ENCODE measurements at places on chromosomes 7 and 10. TPM values are rescaled to one million over a fixed set of nuclear protein-coding genes. Genes with fewer than 3 reads are reported as not detected.
A peak's percentile ranks its signal among the peaks of the same experiment; 100 is the strongest.

Gene PALS2
- 47.6 TPM for total RNA-seq

Gene SPDYE8
- total RNA-seq, result not detected

Gene CTAGE4
- total RNA-seq, result 23.3 TPM

Gene UNCX
- total RNA-seq, result not detected

Gene ITGB8
- total RNA-seq, result 1.8 TPM

Gene TMEM140
- total RNA-seq, result 0.14 TPM

Gene KCNK18
- not detected for total RNA-seq

Gene SOSTDC1
- total RNA-seq, result 0.09 TPM

Gene TMEM106B
- 31.0 TPM for total RNA-seq

DNA sequence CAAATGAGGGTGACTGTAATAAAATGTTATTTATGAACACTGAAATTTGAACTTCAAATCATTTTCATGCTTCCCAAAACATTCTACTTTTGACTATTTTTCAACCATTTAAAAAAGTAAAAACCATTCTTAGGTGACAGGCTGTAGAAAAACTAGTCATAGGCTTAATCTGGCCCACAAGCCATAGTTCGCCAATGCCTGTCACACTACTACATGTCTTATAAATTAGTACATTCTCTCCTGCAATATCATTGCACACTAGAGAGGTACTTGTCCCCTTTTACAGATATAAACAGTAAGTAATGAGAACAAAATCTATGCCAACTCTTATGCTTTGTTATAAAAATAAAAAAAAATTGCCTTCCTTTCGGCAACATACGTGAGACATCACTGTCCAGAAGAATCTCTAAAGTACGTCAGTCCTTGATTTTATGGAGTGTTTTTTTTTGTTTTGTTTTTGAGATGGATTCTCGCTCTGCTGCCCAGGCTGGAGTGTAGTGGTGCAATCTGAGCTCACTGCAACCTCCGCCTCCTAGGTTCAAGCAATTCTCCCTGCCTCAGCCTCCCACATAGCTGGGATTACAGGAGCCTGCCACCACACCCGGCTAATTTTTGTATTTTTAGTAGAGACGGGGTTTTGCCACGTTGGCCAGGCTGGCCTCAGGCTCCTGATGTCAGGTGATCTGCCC is 23.2 kb downstream of the UPF2 start:
- H3K36me3 ChIP-seq, result peaks cover 5% of the 10 kb centered on the region
- H3K4me3 ChIP-seq, result no peak overlapping the region
- no peak overlapping the region for H3K27ac ChIP-seq
- DNase-seq, result no peak
- H3K4me1 ChIP-seq, result no peaks in the 10 kb centered on the region

DNA sequence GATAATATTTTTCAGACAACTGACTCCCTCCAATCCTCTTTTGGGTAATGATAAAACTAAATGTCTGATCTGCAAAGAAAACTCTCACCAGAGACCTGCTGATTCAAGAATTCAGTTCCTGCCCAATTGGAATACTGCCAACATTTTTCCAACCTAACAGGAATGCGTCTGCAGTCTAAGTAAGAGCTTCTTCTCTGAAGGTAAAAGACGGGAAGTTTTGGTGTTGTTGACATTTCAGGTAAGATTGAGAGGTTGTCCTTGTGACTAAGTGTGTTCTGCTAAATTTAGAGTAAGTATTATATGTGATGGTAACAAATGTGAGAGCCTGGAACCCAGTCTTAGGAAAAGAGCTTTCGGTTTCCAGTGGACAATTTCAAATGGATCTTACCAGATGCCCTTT is 17.6 kb downstream of the IFIT5 start:
- no peak overlapping the region for H3K4me3 ChIP-seq
- H3K36me3 ChIP-seq, result peaks cover 4% of the 10 kb centered on the region
- DNase-seq, result no peak
- peak overlapping the region; percentile 54 for H3K27ac ChIP-seq
- H3K27me3 ChIP-seq, result no peaks in the 10 kb centered on the region

DNA sequence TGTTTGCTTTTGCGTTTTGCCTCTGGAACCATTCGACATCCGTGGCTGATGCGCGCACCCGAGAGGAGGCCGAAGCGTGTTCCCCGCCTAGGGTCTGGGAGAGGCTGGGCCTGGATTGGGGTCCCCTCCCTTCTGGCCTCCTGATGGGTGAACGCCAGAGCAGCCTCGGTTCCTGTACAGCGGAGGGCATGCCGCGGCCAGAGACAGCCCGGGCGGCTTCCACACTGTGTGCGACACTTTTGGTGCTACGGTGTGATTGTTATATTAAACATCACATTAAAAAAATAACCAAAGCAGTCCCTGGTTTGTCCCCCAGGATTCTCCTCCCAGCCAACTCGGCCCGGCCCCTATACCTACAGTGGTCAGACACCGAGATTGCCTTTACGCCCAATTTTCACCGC is 3.7 kb upstream of the HOXA7 start:
- H3K27me3 ChIP-seq, result peaks cover 100% of the 10 kb centered on the region
- H3K4me3 ChIP-seq, result peak overlapping the region; percentile 14
- no peak overlapping the region for H3K27ac ChIP-seq
- DNase-seq, result peak; percentile 18
- peaks cover 15% of the 10 kb centered on the region for H3K4me1 ChIP-seq

DNA sequence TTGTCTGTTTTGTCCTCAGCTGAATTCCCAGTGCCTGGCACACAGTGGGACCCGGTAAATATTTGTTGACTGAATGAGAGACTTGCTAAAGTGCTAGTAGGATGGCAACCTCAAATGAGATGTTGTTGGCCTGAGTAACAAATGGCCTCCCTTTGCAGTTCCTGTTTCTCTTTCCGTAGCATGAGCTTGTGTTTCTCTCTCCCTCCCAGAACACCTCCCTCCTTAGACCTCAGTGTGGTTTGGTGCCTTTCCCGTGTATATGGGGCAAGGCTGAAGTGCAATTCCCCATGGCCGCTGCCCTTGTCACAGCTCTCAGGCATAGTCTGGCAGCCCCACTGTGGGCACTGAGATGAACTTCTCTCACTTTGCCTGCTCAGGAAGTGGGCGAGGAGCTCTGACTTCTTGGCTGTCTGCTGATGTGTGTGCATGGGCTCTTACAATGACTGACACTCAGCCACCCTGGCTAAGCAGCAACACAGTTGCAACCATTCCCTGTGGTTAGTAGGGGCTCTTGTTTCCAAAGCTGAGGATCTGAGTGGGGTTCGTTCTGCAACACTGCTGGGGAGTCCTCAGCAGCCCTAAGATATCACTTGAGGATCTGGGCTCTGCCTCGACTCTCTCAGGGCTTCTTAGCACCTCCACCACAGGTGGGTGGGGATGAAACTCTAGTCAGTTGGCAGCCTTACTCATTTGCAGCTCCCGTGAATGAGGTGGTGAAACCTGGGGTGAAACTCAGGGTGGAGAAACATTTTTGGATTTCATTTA is 136.1 kb downstream of the ICA1 start:
- H3K36me3 ChIP-seq, result peaks cover 10% of the 10 kb centered on the region
- no peak for DNase-seq
- no peak overlapping the region for H3K4me3 ChIP-seq

GRCh38 chr7:95105627-95106026 is 198.2 kb downstream of the PPP1R9A start:
- peaks cover 12% of the 10 kb centered on the region for H3K4me1 ChIP-seq
- no peaks in the 10 kb centered on the region for H3K36me3 ChIP-seq
- no peaks in the 10 kb centered on the region for H3K27me3 ChIP-seq
- H3K4me3 ChIP-seq, result no peak overlapping the region
- DNase-seq, result no peak

- DNase-seq, result peak; percentile 86
- H3K27me3 ChIP-seq, result peaks cover 37% of the 10 kb centered on the region
- H3K4me1 ChIP-seq, result peaks cover 20% of the 10 kb centered on the region
Observed at GRCh38 chr10:100872034-100872791, 40.5 kb upstream of the SLF2 start.

DNA sequence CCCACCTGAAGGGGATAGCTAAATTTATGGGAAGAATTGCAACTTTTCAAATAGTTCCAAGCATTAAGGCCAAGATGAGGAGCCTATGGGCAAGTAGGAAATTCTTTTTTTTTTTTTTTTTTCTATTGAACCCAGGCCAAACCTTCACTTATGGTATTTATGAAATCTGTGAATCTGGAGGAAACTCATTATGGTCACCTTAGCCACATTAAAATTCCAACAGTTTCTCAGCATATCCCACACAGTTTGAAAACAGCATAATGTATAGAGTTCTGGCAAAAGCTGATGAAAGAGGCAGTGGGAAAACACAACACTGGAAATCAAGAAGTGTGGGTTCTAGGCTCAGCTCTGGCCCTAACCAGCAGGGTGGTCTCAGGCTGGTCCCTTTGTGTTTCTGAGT is 236.9 kb downstream of the PTEN start:
- H3K4me3 ChIP-seq, result no peak overlapping the region
- peaks cover 3% of the 10 kb centered on the region for H3K4me1 ChIP-seq
- no peaks in the 10 kb centered on the region for H3K27me3 ChIP-seq
- no peak for DNase-seq
- H3K36me3 ChIP-seq, result no peaks in the 10 kb centered on the region

- DNase-seq, result no peak
- H3K36me3 ChIP-seq, result no peaks in the 10 kb centered on the region
- no peaks in the 10 kb centered on the region for H3K4me1 ChIP-seq
- H3K27me3 ChIP-seq, result no peaks in the 10 kb centered on the region
Observed at GRCh38 chr10:49024484-49024883, 84.8 kb upstream of the LRRC18 start.

GRCh38 chr10:49313501-49314070 is 14.6 kb downstream of the C10orf71 start:
- no peaks in the 10 kb centered on the region for H3K27me3 ChIP-seq
- DNase-seq, result no peak
- no peaks in the 10 kb centered on the region for H3K4me1 ChIP-seq
- H3K4me3 ChIP-seq, result no peak overlapping the region
- no peaks in the 10 kb centered on the region for H3K36me3 ChIP-seq
- no peak overlapping the region for H3K27ac ChIP-seq

GRCh38 chr10:23613900-23614299 is 175.0 kb downstream of the OTUD1 start:
- no peak overlapping the region for H3K27ac ChIP-seq
- H3K27me3 ChIP-seq, result no peaks in the 10 kb centered on the region
- no peak for DNase-seq
- no peak overlapping the region for H3K4me3 ChIP-seq

DNA sequence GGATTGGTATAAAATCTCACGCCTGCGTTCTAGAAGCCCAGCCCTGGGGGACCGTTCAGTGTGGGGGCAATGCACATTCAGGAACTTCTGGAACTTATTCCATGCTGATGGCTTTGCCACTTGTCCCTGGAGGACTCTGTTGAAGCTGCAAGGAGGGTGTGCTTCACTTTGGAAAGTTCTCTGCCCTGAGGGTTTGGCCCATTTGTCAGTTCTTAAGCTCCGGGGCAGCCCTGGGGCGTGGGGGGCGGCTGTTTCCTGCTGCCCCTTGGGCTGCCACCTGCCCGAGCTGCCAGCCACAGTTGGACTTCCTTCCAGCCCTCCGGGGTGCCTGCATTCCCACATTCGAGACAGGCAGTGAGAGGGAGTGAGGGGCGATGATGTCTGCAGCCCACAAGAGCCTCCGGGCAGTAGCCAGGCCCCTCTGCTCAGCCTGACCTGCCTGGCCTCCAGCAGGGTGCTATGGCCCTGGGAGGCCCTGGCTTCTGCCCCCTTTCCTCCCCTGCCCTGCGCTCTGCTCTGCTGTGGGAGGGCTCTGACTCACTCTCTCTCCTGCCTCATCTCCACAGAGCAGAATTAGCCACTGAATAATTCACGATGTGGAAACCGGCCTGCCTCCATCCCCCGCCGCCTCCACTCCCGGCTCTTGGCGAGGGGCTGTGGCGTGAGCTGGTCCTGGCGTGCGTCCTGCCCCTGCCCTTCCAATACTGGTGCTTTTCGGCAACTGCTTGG is 1.9 kb downstream of the TTYH3 start:
- DNase-seq, result no peak
- H3K27me3 ChIP-seq, result peaks cover under 1% of the 10 kb centered on the region
- peak overlapping the region; percentile 86 for H3K4me3 ChIP-seq
- peaks cover 23% of the 10 kb centered on the region for H3K4me1 ChIP-seq

- H3K4me3 ChIP-seq, result no peak overlapping the region
- peak; percentile 6 for DNase-seq
- H3K27me3 ChIP-seq, result no peaks in the 10 kb centered on the region
Observed at GRCh38 chr10:43209651-43210141, 57.2 kb downstream of the RASGEF1A start.

- peaks cover 20% of the 10 kb centered on the region for H3K4me1 ChIP-seq
- peaks cover 10% of the 10 kb centered on the region for H3K36me3 ChIP-seq
- no peak overlapping the region for H3K4me3 ChIP-seq
- no peak for DNase-seq
Observed at GRCh38 chr10:3790272-3790671, 5.3 kb upstream of the KLF6 start.

DNA sequence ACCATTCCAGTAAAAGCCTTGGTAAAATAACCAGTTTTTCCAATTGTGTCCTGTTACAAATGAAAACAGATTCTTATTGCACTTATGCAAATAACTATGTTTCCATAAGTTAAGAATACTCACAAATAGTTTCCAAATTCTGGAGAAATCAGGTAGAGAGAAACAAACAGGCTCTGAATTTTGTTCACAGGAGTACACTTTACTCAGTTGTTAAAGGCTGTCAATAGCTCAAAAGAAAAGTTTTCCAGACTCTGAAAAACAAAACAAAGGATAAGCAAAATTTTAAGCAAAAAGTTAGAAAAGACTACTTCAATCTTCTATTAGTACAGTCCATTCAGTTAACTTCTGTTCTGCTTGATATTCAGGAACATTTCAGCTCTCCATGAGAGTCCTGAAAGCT is 32.8 kb upstream of the ZNF365 start:
- H3K4me3 ChIP-seq, result no peak overlapping the region
- DNase-seq, result no peak
- H3K27me3 ChIP-seq, result peaks cover 7% of the 10 kb centered on the region

DNA sequence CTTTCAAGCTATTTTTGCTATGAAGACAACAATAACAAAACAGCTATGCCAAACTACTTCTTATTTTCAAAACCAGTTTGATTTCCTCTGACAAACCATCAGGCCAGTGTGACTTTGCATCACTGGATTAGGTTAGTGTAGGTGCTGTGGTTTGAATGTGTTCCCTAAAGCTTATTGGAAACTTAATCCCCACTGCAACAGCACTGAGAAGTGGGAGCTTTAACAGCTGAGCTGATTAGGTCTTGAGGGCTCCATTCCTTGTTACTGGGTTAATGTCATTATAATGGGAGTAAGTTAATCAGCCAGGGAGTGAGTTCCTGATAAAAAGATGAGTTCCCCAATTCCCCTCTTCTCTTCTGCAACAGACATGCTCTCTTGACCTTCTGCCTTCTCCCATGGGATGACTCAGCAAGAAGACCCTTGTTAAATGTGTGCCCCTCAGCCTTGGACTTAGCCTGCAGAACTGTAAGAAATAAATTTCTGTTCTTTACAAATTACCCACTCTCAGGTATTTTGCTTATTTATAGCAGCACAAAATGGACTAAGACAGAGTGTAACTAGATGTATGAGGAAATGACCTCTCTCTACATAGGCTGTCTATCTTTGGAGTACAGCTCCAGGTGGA is 186.8 kb downstream of the CTTNBP2 start:
- H3K27ac ChIP-seq, result no peak overlapping the region
- H3K36me3 ChIP-seq, result no peaks in the 10 kb centered on the region
- no peak for DNase-seq
- no peak overlapping the region for H3K4me3 ChIP-seq

- no peaks in the 10 kb centered on the region for H3K27me3 ChIP-seq
- no peak for DNase-seq
- no peaks in the 10 kb centered on the region for H3K4me1 ChIP-seq
- no peak overlapping the region for H3K27ac ChIP-seq
Observed at GRCh38 chr7:87885018-87885417, 8.7 kb downstream of the DBF4 start.

- H3K27me3 ChIP-seq, result no peaks in the 10 kb centered on the region
- peaks cover 63% of the 10 kb centered on the region for H3K4me1 ChIP-seq
- peak overlapping the region; percentile 91 for H3K27ac ChIP-seq
- no peak for DNase-seq
Observed at GRCh38 chr10:86851328-86852207, 95.1 kb downstream of the BMPR1A start.
